Non-pigmented ciliary epithelial cell (primary cell): ENCODE measurements at places on chromosomes 12 and 14.

DNA sequence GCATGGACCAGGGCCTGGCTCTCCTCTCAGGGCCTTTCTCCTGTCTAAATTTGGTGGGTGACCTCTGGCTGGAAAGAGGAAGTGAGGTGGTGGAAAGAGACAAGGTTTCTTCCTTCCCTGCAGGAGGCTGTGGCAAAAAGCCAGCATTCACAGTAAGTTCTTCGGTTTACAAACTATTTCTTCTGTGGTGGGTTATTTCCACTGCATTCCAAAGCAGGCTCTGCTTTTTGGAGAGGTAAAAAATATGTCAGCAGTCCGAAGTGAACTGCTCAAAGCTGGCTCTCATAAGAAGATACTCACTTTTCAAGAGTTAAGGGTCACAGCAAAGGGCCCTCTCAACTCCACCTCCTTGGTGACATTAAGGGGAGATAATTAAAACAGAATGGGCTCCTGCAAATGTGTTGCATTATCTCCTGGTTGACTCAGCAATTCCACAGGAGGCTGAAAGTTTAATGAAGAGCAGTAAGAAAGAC lies 48.9 kb upstream of the POC1B start:
- peak; percentile 58 for DNase-seq

GRCh38 chr14:81464253-81465002 lies 64.3 kb upstream of the STON2 start:
- peak; percentile 17 for DNase-seq

- DNase-seq: no peak
Observed at GRCh38 chr12:6754411-6754810, 1.5 kb upstream of the MLF2 start.

DNA sequence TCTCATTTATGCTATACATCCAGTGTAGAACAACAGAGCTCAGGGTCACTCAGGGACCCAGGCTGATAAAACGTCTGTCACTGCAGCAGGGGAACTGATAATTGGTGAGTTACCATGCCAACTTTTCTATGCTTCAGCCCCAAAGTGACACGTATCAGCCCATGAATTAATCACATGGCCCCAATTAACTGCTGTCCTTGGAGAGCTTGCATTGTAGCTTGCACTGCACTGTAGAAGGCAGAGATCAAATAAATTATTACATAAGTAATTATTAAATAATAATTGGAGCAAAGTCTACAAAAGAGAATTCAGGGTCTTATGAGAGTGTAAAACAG lies 144.6 kb downstream of the SUDS3 start:
- no peak for DNase-seq

DNA sequence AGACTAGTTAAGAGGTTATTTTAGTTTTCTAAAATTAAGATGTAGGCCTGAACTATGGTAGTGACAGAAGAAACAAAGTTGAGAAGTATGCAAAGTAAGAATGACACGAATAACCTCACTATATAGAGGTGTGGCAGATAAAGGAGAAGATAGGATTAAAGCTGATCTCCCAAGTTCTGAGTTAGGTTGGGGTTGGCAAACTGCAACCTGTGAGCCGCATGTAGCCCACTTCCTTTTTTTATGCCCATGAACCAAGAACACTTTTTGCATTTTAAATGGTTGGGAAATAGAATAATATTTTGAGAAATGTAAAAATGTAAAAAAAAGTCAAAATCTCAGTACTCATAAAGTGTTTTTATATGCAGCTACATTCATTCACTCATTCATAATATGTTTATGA lies 34.3 kb downstream of the KTN1 start:
- no peak for DNase-seq

DNA sequence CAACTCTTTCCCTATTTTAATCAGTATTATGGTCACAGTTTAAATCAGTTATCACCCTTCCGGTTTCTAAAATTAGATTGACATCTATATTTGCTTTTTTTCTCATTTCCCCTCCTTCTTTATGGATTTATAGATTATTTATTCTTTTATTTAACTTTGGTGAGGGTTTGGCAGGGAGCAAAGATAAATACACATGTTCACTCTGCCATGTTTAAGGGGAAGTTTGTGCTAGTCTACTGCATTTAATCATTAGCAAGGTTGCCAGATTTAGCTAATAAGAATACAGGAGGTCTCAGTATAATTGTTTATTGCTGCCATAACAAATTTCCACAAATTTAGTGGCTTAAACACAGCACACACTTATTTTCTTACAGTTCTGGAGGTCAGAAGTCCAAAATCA lies 204.0 kb upstream of the BTG1 start:
- no peak for DNase-seq

DNA sequence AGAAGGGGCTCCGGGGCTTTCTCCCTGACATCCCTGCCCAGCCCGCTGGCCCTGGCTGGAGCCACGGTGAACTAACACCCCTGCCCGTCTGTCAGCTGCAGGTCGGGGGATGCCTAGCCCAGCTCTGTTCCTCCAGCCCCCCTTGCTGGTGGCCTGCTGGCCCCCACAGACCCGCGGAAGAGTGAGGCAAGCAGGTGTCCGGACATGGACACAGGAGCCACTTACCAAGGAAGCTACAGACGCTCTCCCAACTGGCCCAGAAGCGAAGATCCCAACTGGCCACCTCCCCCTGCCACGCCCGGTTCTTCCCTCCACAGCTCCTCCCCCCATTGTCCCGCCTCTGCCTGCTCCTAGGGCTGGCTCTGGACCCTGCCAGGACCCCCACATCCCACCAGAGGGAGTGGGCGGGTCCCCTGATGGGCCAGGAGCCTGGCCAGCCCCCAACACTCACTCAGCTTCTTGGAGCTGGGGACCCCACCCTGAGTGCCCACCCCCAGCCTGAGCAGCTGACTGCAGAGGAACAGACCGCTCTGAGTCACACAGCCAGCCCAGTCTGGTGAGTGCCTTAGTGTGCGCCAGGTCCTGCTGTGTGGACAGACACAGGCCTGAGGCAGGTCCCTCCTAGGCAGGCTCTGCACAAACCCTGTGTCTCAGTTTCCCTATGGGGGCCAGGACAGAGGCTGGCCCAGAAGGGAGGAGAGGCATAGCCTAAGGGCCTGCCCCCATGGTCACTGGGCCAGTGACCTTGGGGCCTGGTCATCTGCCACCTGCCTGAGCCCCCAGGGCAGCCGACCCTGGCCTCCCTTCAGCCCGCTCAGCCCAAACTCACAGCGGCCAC lies 7.7 kb downstream of the AHNAK2 start:
- DNase-seq: peak; percentile 60

DNA sequence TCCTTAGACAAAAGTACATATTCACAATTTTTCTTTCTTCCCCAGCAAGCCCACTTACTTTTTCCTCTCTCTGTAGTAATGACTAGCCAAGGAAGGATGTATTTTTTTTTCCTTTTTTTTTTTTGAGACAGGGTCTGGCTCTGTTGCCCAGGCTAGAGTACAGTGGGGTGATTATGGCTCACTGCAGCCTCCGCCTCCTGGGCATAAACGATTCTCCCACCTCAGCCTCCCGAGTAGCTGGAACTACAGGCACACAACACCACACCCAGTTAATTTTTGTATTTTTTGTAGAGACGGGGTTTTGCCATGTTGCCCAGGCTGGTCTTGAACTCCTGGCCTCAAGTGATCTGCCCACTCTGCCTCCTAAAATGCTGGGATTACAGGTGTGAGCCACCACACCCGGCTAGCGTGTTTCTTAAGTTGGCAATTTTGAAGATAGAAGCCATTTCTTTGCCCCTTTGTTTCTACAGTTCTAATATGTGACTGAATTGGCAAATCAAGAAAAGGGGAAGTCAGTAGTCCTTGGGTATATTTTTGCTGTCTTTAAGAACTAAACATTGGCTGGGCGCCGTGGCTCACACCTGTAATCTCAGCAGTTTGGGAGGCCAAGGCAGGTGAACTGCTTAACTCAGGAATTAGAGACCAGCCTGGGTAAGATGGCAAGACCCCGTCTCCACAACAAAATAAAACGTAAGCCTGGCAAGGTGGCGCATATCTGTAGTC lies 3.2 kb upstream of the NACA start:
- no peak for DNase-seq

- no peak for DNase-seq
Observed at GRCh38 chr12:14846876-14847580, 3.7 kb upstream of the ART4 start.

- DNase-seq: no peak
Observed at GRCh38 chr12:22709292-22709691, 84.3 kb downstream of the ETNK1 start.

GRCh38 chr12:109731806-109732205 lies 18.2 kb downstream of the FAM222A start:
- no peak for DNase-seq

DNA sequence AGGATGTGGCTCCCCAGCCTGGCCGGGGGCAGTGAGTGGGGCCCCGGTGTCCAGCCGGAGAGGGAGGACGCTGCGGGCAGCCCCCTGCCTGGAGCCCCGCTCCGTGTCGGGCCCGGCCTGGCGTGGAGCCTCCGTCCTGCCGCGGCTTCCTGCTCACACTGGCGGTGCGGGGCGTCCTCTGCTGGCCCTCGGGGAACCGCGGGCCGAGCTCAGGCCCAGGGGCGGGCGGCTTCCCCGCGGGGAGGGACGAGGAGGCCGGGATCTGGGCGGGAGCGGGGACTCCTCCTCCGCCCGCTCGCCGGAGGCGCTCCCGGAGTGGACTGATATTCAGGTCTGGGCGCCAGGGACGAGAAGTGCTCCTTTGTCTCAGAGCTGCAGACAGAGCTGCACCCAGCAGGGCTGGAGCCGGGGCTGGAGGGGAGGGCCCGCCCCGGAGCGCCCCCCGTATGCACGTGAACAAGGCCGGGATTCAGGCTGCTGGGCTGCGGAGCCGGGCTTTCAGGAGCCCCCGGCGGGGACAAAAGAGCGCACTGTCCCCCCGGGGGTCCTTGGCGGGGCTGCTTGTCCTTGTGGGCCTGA lies 2.2 kb downstream of the MMP17 start:
- DNase-seq: peak; percentile 42

DNA sequence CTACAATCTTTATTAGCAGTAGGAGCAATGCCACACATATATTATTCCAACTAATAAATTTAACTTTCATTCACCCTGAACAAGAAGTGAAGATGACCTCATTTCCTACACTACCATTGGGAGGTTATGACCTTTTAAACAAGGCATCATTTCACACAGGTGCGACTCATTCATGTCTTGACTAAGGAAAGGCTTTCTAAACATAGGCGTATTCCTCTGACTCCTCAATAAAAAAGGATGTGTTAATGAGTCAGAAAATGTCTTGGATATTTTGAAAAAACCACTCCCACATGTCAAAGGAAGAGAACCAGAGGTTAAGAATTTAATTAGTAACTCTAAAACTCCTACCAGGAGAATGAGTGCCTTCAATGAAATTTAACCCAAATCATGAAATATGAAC lies 115.2 kb downstream of the PRICKLE1 start:
- no peak for DNase-seq

GRCh38 chr12:68042212-68042699 lies 53.0 kb downstream of the IFNG-AS1 start:
- DNase-seq: no peak
